ENCODE measurements at places on chromosomes 12 and 14. TPM values are rescaled to one million over a fixed set of nuclear protein-coding genes. Genes with fewer than 3 reads are reported as not detected.

Gene NID2
- 19.2 TPM for total RNA-seq

Gene AKAP5
- total RNA-seq, result 0.46 TPM

Gene LRFN5
- not detected for total RNA-seq

Gene FOXN3
- total RNA-seq, result 5.7 TPM

Gene STYK1
- 0.55 TPM for total RNA-seq

Gene SPIC
- not detected for total RNA-seq

Gene THTPA
- total RNA-seq, result 11.8 TPM

Gene OASL
- 7.3 TPM for total RNA-seq

Gene PSEN1
- 73.6 TPM for total RNA-seq

Gene TSPAN11
- total RNA-seq, result 0.04 TPM

Gene ACRBP
- 0.37 TPM for total RNA-seq

Gene NDUFA12
- 141 TPM for total RNA-seq

Gene ORAI1
- total RNA-seq, result 43.9 TPM

Gene E2F7
- 8.3 TPM for total RNA-seq

Gene NOVA1
- 5.3 TPM for total RNA-seq

Gene TAS2R8
- total RNA-seq, result not detected

Gene RPL10L
- not detected for total RNA-seq

Gene AQP2
- total RNA-seq, result not detected

Gene TAS2R50
- total RNA-seq, result not detected

Gene ASCL1
- total RNA-seq, result not detected

Gene HOTAIR
- not detected for total RNA-seq

Gene CLEC9A
- not detected for total RNA-seq

Gene CCDC63
- total RNA-seq, result not detected

Gene CSRP2
- total RNA-seq, result 20.9 TPM

Gene C14orf39
- not detected for total RNA-seq

Gene ADGRD1
- total RNA-seq, result 0.62 TPM

Gene ERP27
- total RNA-seq, result not detected

Gene KCNC2
- total RNA-seq, result not detected

Gene NTF3
- total RNA-seq, result not detected

Gene KRT6A
- 0.74 TPM for total RNA-seq

Gene BCL11B
- total RNA-seq, result 0.24 TPM

Gene ABCB9
- 9.3 TPM for total RNA-seq

Gene LRRK2
- total RNA-seq, result 2.2 TPM

Gene TTC6
- total RNA-seq, result 0.34 TPM

Gene GLT8D2
- 0.74 TPM for total RNA-seq

Gene RPGRIP1
- 0.23 TPM for total RNA-seq

Gene KRT2
- total RNA-seq, result not detected

Gene BICDL1
- total RNA-seq, result 2.3 TPM

Gene ATP5MC2
- 698 TPM for total RNA-seq

Gene FAIM2
- total RNA-seq, result not detected

Gene CIROP
- not detected for total RNA-seq

Gene SLC6A13
- 0.11 TPM for total RNA-seq

Gene OLR1
- total RNA-seq, result 1.1 TPM

Gene RIN3
- total RNA-seq, result 23.4 TPM

Gene MANSC4
- total RNA-seq, result not detected

Gene KRT78
- total RNA-seq, result not detected

Gene SERPINA10
- total RNA-seq, result not detected

Gene ADAMTS20
- not detected for total RNA-seq

Gene FAM181A
- total RNA-seq, result not detected

Gene KCNH3
- total RNA-seq, result 2.7 TPM

Gene LBHD2
- not detected for total RNA-seq

Gene KRT75
- 0.19 TPM for total RNA-seq

Gene AP1G2
- 37.1 TPM for total RNA-seq

Gene TC2N
- total RNA-seq, result 0.72 TPM

Data from A549 treated with RU486 at 1 μM for 4 hours (cell line).